ENCODE measurements at places on chromosomes 3 and 15.
A peak's percentile ranks its signal among the peaks of the same experiment; 100 is the strongest.

DNA sequence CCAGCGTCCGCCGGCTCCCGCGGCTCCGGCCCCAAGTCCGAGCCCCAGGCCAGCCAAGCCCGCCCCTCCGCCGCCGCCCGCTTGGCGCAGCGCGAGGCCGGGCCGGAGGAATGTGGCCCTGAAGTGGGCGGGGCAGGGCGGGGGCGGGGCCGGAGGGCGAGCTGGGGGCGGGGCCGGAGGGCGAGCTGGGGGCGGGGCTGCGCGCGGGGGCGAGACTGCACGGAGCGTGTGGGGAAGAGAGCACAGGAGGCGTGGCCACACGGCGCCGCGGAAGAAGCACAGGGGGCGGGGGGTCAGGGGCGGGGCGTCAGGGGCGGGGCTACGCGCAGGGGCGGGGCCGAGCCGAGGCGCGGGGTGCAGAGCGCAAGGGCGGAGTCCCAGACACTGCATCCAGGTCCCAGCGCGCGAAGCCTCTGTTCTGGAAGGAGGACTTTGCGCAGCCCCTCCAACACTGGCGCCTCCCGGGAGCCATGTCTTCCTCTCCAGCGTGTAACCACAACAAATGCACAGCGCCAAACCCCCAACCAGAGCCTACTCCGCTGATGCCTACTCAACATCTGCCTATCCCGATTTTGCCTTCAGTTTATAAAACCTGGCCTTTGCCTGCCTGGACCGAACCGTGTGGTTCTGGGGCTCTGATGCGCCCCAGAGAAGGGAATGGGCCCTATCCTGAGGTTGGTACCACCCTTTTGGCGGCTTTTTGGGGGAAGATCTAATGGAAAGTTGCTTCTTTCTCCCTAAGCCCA is 105.5 kb downstream of the IQSEC1 start:
- no peak for DNase-seq

- no peak for DNase-seq
Observed at GRCh38 chr3:113535898-113536297, 3.5 kb downstream of the SIDT1 start.

DNA sequence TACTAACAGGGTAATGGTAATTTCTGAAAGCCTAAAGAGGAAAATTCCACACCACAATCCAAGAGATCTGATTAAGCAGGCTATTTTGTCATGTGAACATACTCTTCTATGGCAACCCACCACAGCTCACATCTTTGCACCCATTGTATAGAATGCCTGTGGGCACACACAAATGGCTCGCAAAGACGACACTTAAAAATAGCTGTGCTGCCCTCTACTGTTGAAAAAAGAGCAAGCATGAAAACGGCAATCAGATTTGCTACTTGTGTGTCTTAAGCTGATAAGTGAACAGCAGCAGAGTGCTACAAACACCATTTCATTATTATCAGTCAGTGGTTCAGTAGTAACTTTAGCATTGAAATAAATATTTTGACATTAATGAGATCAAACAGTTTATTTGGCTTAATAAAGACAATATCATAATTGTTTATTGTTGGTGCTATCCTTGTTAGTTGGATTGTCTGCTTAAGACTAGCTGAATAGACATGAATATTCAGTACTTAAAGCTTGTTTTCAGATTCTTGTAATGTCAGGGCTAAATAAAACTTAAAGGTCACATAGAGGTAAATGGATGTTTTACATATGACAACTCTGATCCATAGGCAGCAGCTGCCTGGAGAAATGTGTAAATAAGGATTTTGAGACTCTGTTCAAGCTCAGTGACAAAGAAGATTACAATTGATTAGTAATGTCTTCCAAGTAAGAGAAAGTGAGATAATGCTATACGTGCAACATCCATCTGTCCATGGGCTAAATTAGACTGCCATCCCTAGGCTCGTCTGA is 199.1 kb downstream of the LRRN1 start:
- no peak for DNase-seq

- no peak for DNase-seq
Observed at GRCh38 chr3:194313560-194314387, 37.4 kb downstream of the CPN2 start.

DNA sequence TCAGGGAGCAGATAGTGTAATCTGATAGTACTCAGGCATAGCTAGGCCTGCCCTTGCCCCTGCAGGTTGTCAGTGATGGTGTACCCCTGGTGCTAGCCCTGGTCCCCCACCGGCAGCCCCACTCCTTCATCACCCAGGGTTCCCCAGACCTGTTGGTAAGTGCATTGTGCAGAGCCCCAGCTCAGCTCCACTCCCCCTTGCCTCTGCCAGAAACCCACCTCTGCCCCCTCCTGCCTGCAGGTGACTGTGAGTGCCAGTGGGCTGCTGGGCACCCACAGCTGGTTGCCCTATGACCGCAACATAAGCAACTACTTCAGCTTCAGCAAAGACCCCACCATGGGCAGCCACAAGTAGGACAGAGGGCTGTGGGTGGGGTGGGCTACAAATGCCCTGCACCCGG is 27.5 kb downstream of the NBEAL2 start:
- no peak for DNase-seq

- peak; percentile 68 for DNase-seq
Observed at GRCh38 chr3:108076564-108076963, 14.3 kb downstream of the CD47 start.

- DNase-seq: peak; percentile 90
Observed at GRCh38 chr3:164465172-164465571, 613.1 kb downstream of the SI start.

DNA sequence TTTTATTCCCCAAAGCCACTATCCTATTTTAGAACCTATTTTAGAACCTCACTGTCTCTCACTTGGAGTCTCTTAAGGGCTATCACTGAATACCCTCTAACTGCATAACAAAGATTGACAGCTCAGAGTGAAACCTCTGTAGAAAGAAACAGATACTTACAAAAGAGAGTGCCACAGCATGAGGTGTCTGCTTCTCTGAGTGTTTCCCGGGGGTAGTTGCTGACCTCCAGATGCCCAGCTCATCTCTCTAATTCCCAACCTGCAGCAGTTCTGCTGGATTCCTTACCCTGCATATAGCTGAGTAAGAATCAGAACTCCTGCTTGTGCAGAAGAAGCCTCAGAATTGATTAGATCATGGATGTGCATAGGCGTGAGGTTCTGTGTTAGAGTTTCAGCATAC is 34.5 kb downstream of the P3H2 start:
- no peak for DNase-seq
